ENCODE measurements at places on chromosomes 6 and 20.

- DNase-seq, result no peak
Measured at GRCh38 chr20:40314278-40314677, 374.8 kb downstream of the MAFB start.

DNA sequence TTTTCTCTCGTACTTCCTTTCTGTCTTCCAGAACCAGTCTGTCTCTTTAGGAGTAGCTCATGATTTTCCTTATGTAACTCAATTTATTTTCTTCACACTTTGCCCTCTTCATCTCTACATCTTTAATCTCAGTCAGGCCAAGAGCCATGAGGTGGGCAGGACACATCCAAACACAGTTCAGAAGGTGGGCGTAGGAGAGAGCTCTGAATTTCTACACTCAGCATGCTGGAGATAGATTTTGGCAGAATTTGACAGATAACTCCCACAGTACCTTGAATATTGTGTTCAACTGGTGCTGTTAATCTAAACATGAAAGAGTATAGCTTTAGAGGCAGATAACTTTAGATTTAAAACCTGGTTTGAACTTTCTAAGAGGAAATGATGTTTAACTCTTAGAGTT, 23.8 kb upstream of the ZBTB24 start:
- no peak for DNase-seq

DNA sequence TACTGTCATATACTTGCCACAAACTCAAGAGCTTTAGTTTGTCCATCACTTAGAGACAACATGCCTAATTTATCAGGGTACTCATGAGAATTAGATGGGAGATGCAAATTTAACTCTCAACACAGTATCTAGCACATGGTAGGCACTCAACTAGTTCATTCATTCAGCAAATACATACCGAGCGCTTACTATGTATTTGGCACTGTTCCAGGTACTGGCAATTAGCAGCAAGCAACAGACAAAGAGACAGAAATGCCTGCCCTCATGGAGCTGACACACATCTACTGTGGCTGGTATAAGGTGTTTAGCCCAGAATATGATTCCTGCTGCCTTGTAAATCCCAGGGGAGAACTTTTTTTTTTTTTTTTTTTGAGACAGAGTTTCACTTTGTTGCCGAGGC, 4.8 kb downstream of the MICAL1 start:
- no peak for DNase-seq

- peak; percentile 31 for DNase-seq
Measured at GRCh38 chr6:135397172-135397952, 100.2 kb downstream of the AHI1 start.

DNA sequence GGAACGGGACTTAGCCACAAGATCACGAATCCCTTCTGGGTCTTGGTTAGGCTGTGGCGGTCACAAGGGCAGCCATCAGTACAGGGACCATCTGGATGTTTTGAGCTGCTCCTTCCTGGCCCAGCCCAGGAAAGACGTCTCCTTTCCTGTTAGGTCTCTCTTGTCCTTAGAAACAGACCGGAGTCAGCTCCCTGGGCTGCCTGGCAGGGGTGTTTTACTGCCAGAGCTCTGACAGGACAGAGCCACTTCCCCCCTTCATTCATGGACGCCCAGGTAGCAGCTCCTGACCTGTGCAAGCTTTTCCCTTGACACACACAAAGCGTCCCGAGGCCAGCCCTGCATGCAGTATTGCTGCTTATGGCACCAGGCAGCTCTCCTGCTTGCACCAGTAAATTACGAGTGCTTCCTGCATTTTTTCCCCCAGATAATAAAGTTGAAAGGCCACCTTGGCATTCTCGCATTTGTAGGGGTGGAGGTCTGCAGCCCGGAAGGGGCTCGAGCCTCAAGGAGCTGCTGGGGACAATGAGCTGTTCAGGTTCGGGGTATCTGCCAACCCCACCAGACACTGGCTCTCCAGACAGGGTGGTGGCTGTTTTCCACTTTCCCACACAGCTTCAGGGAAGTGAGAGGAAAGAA, 87.4 kb downstream of the NOL4L start:
- no peak for DNase-seq

DNA sequence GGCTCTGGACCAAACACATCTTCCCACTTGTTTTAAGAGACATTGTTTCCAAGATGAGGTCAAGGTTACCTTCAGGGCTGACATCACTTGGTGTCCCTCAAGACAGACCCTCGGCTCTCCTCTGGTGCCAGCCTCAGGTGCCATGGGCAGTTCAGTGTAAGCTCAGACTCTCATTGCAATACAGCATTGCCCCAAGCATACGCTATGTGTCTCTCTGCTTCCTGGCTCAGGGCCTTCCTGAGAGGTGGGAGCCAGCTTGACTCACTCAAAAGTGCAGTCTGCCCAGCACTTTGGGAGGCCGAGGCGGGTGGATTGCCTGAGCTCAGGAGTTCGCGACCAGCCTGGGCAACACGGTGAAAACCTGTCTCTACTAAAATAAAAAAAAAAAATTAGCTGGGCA, 51.7 kb downstream of the SLC24A3 start:
- DNase-seq, result no peak

DNA sequence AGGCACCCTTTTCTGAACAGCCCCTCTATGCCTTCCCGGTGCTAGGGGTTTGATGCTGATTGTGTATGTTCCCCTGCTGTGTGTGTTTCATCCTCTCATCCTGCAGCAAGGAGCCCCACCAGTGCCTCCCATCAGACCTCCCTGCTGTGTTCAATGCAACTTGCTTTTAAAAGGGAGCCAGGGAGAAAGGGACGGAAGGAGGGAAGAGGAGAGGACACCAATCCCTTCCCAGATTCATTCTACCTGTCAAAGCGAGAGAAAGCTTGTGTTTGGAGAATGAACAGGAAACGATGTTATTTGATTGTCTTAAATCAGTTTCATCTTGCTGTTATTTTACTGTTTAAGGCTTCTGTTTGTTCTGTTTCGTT, 259.2 kb downstream of the ADGB start:
- DNase-seq, result no peak

DNA sequence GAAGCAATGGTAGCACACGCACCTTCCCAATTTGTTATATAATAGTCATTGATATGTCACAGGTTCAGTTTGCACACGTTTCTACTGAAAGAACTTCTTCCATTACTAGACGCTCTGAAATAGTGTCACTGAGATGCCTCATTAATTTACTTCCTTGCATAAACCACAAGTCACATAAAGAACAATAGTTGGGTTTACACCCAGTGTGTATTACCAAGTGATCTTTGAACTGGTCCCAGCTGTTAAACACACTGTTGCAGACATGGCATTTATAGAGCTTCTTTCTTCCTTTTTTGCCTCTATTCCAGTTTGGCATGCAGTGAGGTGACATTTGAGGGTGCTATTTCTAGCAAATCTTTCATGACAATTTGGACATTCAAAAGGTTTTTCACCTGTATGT, 245.3 kb downstream of the EPM2A start:
- no peak for DNase-seq

Measured in inflammatory macrophage treated with lipopolysaccharide for 1 hour (primary cell).